Thoracic aorta (tissue), 2 donors: ENCODE measurements at places on chromosomes 11 and 22.

DNA sequence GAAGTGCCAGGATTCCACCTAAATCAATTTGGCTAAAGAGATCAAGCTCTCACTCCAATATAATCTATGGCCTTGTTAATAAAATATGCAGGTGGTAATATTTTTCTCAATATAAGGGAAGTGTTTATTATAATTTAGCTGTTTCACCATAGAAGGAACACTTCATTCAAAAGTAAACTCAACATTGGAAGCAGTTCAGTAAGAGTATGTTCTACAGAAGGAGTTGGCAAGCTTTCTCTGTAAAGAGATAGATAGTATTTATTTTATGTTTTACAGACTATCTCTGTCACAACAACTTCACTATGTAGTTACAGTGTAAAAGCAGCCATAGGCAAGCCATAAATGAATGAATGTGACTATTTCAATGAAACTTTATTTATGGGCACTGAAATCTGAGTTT, 313.6 kb upstream of the ANO3 start:
- no peak for DNase-seq

DNA sequence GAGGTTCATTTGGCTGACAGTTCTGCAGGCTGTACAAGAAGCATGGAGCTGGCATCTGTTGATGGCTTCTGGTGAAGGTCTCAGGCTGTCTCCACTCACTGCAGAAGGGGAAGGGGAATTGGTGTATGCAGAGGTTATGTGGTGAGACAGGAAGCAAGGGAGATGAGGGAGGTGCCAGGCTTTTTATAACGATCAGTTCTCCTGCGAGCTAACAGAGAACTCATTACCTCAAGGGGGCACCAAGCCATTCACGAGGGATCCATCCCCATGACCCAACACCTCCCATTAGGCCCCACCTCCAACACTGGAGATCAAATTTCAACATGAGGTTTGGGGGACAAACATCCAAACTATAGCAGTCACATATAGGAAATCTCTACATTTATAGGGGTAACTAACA, 38.7 kb upstream of the E2F8 start:
- DNase-seq = no peak

DNA sequence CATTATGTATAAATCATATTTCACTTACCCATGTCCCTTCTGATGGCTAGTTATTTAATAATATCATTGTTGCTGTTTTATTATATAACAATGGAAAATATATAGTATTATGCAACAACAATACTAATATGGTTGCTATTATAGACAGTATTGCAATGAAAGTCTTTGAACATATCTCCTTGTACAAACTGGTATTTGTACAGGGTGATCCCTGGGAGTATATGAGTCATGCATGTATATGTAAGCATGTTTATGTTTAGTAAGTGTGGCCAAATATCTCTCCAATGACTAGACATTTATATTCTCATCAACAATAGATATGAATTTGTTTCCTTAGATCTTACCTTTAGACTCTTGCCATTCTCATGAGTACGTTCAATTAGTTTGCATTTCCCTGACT, 55.9 kb downstream of the KCNC1 start:
- DNase-seq = no peak

DNA sequence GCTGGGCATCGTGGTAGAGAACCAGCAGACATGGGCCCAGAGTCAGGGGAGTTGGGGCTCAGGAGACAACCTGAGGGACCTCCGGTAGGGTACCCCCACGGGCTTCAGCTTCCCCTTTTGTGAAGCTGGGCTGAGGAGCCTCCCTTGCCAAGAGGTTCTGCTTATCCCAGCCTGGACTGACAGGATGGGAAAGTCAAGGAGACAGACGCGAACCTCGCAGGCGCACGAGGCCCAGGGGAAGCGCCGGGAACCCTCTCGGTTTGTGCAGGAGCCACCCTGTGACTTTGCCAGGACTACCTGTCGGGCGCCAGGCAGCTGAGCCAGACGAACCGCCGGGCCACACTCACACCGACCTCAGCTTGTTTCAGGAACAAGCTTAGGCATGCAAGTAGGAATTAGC, 566.1 kb downstream of the BRD1 start:
- DNase-seq = no peak

GRCh38 chr11:58659404-58659803, 36.9 kb downstream of the CNTF start:
- DNase-seq = no peak

GRCh38 chr11:2217211-2218030, 45.8 kb upstream of the TH start:
- DNase-seq = no peak

DNA sequence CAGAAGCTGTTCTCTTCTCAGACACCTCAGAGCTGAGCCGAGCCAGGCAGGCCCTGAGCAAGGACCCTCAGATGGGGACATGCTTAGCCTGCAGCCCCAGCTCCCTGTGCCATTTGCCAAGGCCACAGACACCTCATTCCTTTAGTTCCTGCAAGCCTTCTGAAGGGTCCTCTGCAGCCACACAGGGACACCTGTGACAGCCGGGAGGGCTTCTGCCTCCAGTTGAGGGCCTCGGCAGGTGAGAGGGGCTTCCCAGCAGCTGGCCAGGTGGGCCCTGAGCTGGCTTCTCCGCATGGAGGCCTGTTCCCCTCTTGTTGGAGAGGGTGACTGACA, 18.2 kb downstream of the INCENP start:
- no peak for DNase-seq

DNA sequence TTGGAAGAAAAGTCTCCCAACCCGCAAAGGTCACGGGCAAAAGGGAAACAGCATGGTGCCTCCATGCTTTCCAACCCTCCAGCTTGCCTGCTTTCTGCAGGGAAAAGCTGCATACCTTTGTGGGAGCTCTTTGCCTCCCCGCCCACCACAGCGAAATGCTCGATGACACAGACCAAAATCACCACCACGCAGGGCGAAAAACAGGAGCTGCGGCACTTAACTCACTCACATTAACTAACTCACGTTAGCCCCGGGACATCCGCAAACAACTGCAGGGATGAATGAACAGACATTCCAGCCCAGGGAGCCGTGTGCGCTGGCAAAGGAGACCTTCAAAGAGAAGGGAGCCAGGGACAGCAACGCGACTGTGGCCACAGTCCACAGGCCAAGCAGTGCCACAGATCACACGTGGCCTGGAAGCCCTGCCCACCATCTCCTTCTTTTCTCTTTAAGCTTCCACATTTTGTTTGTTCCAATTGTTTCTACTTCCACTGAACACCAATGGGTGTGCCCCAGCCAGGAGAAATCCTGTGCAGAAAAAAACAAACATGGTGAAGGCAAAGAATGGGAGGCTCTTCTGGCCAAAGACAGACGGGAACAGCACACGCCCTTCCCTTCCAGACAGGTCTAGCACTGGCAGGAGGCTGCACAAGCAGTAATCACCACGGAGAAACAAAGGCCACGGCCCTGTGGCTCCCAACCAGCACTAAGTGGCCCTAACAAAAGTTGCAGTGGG, 39.3 kb downstream of the DUSP8 start:
- DNase-seq = no peak

- DNase-seq = no peak
Observed at GRCh38 chr22:50461979-50462540, 12.8 kb downstream of the SBF1 start.

GRCh38 chr11:114354076-114354475, 46.2 kb downstream of the C11orf71 start:
- no peak for DNase-seq

GRCh38 chr11:126683766-126684728, 316.5 kb downstream of the KIRREL3 start:
- no peak for DNase-seq

DNA sequence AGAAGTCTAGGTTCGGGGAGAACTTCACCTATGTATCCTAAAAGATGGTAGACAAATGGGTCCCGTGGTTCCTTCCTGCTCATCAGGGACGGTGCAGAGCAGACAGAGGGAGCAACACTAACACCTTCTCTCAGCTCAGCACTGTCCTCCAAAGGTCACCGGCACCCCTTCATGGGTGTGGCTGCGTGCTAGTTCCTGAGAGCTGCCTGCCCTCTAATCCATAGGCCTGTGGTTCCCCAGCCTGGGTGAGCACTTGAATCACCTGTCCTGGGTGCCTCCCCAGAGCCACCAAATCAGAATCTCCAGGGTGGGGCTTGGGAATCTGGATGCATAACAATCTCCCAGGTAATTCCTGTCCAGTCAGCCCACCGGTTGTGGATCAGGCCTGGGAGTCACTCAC, 113.9 kb upstream of the TMEM45B start:
- no peak for DNase-seq

DNA sequence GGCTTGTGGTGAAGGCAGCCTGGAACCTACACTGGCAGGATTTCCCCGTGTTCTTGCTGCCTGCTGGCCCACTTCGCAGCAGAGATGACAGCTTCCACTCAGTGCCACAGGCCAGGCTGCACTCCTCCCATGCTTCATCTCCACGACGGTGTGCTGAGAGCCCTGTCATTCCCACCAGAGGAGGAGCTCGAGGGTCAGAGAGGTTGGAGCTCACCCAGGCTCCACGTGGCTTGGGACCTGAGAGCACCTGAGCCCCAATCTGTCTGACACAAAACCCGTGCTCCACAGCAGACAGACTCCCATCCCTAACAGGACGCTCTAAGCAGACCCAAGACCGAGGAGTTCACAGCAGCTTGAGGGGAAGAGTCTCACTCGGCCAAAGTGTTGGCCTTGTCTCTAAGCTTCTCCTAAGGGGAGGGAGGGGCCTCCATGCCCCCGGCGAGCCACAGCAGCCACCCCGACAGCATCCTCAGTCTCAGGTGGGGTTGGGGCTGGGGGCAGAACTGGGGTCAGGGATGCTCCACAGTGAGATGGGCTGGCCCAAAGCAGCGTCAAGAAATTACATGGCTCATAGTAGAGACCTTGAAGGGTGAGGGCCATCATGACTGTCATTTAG, 10.7 kb downstream of the LRFN4 start:
- DNase-seq = no peak

DNA sequence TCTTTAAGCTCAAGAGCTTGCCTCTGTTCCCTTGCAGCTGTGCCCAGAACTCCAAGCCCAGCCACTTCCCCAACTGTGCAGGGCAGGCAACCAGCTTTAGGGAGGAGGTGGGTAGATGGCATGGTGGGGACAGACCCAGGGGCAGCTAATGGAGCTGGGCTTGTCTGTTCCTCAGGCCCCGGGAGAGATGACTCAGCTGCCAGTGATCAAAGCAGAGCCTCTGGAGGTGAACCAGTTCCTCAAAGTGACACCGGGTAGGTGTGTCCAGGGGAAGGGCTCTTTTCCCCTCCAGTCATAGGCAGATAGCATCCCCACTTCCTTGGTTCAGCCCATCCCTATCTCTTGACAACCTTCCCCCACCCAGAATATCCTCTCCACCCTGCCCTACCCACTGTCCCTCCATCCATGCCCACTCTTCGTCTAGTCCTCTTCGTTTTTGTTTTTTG, 32.4 kb downstream of the CREB3L1 start:
- no peak for DNase-seq

- DNase-seq = no peak
Observed at GRCh38 chr11:29162491-29162890, 854.3 kb downstream of the KCNA4 start.

DNA sequence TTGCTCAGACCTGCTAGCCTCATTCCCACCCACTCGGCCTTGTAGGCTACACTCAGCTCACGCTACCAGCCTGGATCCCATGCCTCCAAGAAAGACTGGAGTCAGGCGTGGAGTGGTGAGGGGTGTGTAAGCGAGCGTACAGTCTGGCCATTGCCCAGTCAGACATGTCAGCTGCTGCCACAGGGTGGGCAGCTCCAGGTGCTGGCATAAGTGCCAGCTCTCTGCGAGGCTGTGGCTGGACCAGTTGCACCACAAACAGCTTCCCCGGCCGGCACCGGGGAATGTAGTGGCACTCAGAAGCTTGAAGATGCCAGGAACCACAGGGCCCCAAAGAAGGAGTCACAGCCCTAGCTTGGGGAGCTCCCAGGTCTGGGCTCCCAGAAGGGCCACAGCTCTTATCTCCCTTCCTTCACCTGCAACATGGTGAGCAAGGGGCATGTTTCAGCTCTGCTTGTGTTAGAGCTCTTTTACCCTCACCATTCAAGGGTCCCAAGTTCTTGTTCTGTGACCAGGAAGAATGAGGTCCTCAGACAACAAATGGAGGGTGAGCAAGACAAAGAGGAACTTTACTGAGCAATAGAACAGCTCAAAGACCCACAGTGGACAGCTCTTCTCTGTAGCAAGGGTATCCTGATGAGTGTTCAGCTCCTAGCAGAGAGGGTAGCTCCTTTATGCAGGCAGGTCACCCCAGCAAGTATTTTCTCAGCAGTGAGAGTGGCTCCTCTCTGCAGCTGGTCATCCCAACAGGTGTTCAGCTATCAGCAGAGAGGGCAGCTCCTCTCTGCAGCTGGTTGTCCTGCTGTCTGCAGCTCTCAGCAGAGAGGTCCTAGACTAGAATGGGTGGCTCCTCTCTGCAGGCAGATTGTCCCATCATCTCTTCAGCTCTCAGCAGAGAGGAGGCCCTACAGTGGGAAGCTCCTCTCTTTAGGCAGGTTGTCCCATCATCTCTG, 6.0 kb downstream of the SBF2 start:
- DNase-seq = no peak

DNA sequence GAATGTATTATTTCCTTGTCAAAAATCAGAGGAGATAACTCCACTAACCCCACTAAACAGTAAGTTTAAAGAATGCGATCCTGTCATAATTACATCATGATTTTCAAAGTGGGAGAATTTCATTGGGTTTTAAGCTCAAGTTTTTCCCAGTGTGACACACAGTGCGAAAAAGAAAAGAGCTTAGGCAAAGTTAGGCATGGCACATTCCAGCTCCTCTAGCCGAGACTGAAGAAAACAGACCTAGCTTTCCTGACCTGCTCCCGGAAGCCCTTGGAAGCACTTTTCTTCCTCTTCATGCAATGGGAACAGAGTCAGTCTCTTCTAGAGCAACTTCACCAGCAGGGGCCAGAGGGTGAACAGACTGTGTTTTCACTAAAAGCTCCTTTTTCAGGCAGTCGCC, 76.6 kb upstream of the AKIP1 start:
- no peak for DNase-seq

DNA sequence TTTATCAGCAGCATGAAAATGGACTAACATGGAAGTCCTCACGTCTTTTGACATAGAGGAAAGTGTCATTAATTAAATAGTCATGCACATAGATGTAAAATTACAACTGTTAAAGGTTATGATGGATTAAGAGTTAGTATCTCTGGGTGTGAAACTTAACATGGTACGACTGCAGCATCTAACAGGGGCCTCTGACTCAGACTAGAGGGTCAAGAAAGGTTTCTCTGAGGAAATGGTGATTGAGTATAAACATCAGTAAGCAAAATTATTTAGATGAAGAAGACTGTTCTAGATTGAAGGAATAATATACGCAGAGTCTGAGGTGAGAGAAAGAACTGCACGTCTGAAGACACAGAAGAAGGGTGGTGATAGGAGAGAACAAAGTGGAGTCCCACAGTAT, 42.1 kb upstream of the GAB2 start:
- no peak for DNase-seq
